Mesendoderm (in vitro differentiated cells): ENCODE measurements at places on chromosomes 3 and 15.

DNA sequence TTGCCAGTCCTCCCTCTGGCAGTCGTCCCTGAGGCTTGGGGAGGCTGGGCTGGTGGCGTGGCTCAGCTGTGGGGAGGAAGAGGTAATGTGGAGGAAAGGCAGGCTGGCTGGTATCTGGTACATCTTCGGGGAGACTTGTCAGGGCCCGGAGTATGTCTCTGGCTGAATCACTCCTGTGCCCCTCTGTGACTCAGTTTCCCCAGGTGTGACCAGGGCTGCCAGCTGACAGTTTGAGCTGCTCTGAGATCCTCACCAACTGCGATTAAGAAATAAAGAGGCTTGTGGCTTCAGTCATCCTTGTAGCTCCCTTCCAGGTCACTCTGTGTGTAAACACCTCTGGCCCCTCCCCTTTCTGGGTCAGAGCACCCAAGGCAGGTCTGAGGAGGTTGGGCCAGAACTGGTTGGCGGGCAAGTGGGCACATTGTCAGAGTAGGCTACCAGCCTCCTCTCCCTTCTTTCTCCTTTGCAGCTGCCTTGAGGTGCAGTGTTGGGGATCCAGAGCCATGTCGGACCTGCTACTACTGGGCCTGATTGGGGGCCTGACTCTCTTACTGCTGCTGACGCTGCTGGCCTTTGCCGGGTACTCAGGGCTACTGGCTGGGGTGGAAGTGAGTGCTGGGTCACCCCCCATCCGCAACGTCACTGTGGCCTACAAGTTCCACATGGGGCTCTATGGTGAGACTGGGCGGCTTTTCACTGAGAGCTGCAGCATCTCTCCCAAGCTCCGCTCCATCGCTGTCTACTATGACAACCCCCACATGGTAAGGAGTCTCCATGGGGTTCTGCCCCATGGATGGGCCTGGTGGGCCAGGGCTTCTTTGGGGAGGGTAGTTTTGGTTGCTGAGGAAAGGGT lies 3.0 kb downstream of the TEX264 start:
- DNase-seq = no peak

GRCh38 chr3:8455526-8456411 lies 45.9 kb upstream of the LMCD1 start:
- DNase-seq = no peak

DNA sequence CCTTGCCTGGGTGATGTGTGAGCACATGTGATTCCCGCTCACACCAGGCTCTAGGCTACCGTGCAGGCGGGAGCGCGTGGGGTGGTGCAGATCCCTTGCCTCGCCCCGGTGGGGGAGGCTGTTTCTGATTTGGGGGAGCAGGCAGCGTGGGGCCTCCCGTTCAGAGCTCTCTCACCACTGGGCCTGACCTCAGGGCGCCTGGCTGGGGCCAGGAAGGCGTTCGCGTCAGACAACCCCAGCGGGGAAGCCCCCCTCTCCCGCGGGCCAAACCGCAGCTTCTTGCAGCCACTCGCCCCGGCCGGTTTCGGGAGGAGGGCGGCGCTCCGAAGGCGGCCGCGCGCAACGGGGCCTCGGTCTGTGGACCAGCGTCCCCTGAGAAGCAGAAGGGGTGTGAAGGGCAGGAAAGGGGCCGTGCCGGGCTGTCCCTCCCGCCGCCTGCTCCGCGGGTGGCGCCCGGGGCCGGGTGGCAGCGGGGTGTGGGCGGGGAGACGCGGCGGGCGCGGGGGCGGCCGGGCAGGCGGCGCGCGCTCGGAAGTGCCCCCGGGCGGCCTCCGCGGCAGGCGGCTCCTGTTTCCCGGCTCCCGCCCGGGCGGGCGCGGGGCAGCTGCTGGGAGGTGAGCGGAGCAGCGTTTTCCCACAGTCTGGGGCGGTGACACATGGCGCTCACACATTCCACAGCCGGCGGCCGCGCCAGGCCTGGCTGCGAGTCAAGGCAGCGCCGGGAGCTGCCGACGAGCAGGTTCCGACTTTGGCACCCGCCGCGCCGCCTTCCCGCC lies 65.1 kb upstream of the HES1 start:
- DNase-seq = peak; percentile 93

GRCh38 chr3:123149525-123149924 lies 52.2 kb upstream of the SEC22A start:
- no peak for DNase-seq

GRCh38 chr15:89633585-89633984 lies 21.7 kb downstream of the KIF7 start:
- DNase-seq = no peak

- no peak for DNase-seq
Measured at GRCh38 chr3:155065537-155065936, 14.6 kb upstream of the MME start.

GRCh38 chr3:622314-622713 lies 425.8 kb downstream of the CHL1 start:
- DNase-seq = no peak

DNA sequence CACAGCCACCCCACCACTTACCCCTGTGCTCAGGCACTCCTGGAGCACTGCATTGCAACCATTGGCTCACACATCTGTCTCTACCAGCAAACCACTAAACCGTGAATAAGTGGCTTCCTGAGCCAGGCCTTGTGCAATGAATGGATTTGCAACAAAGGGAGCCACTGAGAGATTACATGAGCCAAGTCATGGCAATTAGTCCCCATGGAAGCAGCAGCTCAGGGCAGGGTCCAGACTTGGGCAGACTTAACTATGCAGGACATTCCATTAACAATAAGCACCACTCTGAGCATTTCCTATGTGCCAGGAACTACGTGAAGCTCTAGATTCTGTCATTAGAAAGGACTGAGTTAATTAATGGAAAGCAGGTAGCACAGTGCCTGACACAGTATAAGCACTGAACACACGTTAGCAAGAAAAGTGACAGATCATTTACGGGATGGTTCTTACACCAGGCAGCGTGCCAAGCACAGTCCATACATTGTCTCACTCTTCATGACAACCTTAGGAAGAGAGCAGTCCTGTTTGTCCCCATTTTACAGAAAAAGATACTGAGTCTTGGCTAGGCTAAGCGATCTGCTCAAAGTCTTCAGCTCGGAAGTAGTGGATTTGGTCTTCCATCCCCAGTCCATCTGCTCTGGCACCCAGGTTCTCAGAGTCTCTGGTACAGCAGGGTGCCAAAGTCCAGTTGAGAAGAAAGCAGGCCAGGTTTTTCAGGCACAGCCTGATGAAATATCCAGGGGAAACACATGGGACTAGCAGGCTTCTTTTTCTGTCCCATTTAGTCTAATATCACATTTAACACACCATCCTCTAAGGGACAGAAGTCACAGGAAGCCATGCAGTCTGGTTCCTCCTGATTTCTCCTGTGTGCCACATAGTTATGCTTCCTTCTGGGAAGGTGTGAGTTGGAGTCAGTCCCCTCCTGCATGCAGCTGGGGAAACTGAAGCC lies 44.1 kb downstream of the LIPC start:
- DNase-seq = no peak

- no peak for DNase-seq
Measured at GRCh38 chr3:184739594-184740505, 28.0 kb upstream of the MAGEF1 start.

- DNase-seq = no peak
Measured at GRCh38 chr3:148970271-148970670, 21.1 kb upstream of the GYG1 start.

- no peak for DNase-seq
Measured at GRCh38 chr3:12954891-12955650, 113.7 kb upstream of the RPL32 start.

GRCh38 chr15:99992611-99993231 lies 259.5 kb upstream of the LYSMD4 start:
- no peak for DNase-seq

DNA sequence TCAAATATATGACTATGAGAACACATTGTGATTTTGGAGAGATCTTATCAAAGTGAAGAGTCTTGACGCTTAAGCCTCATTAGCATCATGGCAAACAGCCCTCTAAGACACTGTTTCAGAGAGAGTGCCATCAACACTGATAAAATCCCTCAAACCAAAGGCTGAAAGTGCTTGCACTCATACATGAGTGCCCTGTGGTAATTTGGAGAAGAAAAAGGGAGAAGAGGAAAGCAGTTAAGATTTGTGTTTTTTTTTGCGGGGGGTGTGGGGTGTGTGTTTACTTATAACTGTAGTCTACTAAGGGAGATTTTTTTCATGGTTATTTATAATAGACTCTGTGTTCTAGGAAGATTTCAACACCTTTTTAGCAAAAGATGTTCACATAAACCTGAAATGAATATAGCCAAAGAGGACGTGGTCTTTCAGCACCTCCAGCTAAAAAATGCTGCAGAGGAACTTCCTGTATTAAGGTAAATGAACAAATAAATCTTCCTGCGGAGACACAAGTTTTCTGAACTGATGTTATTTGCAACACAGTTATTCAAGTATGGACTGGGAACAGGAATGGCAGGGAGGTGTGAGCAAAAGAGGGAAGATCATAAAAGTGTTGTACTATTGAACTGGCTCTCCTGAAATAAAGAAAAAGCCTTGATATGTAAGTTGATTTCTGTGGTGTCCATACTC lies 81.9 kb upstream of the TGFBR2 start:
- peak; percentile 23 for DNase-seq

- no peak for DNase-seq
Measured at GRCh38 chr15:70147178-70147760, 49.6 kb upstream of the TLE3 start.

DNA sequence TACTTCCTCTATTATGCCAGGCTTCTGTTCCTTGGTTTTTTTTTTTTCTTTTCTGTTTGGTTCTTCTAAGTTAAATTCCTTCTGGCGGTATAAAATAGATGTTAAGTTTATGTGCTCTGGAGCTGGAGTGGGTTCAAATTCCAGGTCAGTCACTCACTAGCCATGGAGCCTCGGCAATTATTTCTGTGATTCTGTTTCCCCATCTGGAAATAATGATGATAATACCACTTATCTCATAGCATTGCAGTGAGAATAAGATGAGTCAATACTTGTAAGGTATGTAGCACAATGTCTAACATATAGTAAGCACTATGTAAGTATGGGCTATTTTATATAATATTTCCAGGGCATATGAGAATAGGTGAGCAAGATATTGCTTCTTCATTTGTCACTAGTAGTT lies 33.2 kb upstream of the ZDHHC23 start:
- no peak for DNase-seq

DNA sequence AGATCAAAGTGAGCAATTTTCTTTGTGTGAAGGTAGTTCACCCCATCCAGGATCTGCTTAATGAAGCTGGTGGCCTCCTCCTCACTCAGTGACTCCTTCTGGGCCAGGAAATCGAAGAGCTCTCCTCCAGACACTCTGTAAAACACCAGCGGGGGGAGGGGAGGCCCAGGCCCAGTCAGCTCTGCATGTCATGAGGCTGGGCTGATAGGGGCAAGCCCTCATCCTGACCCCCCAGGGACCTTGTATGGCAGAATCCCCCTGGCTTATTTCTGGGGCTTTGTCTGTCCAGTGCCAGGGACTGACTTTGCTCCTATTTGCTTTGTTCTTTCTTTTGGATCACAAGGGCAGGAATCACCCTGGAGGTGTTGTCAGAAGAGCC lies 74.9 kb downstream of the DAPK2 start:
- peak; percentile 54 for DNase-seq

GRCh38 chr3:123150449-123151215 lies 51.1 kb upstream of the SEC22A start:
- peak; percentile 63 for DNase-seq

- no peak for DNase-seq
Measured at GRCh38 chr3:194507571-194507970, 20.8 kb upstream of the ATP13A3 start.

DNA sequence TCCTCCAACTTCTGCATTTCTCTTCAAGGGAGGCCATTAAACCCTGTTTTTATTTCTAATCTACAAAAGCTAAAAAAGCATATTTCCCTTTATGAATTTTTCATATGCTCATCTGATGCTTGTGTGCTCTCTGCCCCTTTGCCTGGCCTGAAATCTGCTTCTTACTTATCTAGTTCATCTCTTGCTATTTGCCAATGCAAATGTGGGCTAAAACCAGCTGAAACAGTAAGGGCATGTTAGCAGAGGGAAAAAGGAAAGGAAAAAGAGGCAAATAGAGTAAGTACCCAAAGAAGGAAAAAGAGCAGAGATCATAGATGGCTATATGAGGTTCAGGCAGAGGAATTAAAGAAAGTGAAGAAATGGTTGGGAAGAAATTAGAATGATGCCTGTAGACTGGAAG lies 185.2 kb downstream of the CNTN4 start:
- no peak for DNase-seq

DNA sequence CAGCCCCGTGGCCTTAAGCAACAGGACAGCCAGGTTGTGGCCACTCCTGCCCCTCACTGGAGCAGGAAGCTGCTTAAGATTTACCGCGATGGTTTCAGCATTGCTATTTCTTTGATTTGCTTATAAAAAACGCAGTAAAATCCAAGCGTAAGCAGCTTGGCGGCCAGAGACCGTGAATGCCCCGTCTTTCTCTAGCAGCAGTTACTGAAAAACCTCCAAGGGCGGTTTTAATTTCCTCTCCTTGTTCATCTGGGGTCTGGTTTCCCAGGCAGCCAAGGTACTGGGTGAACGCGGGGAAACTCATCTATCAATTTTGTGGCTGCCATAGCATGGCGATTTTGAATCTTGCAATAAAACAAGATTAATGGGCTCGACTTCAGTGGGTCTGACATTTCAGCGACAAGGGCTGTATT lies 130.3 kb downstream of the MINAR1 start:
- DNase-seq = no peak

- DNase-seq = peak; percentile 72
Measured at GRCh38 chr3:72791161-72791560, 57.1 kb downstream of the SHQ1 start.

- DNase-seq = no peak
Measured at GRCh38 chr3:84224262-84224661, 734.5 kb upstream of the CADM2 start.

DNA sequence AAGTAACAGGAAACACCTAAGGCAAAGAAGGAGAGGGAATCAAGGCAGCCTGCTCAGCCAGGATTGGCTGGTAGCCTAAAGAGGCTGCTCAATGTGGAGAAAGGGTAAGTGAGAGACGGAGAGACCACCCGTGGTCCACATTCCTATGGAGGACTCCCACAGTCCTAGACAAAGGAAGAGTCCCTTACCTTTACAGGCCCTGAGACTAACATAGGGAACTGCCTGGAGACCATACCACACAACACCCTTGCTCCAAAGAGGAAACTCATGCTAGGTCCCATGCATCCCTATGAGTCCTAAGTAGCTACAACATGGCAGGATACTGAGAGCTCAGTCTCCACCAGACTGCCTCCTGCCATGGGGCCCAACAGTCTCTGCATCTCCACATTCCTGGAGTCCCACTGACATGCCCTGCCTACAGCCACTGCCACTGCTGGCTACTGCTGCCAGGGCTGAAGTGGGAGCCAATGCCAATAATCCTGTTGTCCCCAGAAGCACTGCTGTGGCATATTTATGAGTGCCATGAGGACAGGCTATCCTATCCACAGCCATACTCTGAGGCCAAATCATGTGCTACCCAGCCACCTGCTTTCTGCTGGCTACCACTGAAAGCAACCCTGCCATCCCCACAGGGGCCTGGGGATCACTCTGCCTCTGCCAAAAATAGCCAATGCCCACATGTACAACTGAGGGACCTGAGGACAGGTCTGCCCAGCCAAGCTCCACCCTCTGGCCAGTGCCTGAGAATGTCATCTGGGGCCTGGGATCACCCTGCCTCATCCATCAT lies 45.0 kb downstream of the COPS2 start:
- DNase-seq = peak; percentile 91

GRCh38 chr3:108006077-108006771 lies 84.6 kb downstream of the CD47 start:
- DNase-seq = no peak

- no peak for DNase-seq
Measured at GRCh38 chr15:40363611-40364010, 5.6 kb downstream of the DISP2 start.

GRCh38 chr3:121152573-121152972 lies 244.6 kb downstream of the STXBP5L start:
- DNase-seq = peak; percentile 35
